ENCODE measurements at places on chromosomes 2 and 18.

DNA sequence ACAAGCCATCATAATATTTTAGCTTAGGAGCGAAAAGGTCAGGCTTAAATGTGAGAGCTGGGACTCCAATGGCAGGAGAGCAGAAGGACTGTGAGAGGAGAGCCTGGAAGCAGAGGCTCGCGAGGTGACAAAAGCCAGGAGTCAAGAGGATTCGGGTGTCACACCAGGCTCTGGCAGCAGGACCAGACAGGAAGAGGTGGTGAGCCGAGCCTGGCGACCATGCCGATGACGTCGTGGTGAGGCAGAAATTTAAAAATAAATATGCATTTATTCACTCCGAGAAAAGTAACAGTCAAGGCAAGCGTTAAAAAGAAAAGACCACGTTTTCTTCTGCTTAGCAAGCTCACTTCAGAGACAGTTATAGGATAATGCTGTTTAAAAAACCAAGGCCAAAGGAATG lies 31.3 kb upstream of the ZNF236 start:
- no peak for DNase-seq

DNA sequence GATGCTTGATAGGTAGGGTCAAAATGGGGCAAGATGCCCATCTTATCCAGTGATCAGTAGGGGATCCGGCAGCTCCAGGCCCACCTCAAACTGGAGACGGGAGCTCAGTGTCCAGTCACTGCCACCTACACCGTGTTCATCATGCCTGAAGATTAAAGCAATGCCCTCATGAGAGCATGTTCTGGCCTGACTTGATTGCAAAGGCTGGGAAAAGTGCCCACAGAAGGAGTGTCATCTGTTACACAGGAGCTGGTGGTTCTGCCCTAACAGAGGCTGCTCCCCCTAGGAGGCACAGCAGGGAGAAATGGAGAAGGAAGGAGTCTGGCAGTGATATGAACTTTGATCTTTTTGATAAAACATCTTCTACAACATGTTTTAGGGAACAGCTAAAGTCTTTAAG lies 92.3 kb downstream of the CCBE1 start:
- no peak for DNase-seq

- no peak for DNase-seq
Measured at GRCh38 chr2:239601201-239601851, 200.5 kb upstream of the HDAC4 start.

DNA sequence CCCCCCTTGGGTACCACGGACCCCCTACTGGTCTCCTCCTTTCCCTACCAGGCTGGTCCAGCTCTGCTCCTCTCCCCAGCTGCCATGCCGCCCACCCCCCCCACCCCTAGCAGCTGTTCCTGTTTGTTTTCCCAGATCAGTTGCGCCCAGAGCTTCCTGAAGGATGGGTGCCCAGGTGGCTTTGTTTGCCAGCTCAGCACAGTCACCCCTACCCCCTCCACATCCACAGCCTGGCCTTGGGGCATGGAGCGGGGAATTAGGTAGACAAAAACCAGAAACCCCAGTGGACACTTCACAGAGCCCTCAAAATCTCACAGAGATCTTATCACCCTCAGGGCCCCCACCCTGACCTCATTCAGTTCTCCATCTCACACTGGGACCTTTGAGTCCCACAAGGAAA lies 3.7 kb upstream of the CRYBA2 start:
- DNase-seq = no peak

- no peak for DNase-seq
Measured at GRCh38 chr2:165970663-165971062, 17.1 kb upstream of the TTC21B start.

Data from T-helper 2 cell (primary cell).